ENCODE measurements at places on chromosomes 3 and 15. TPM values are rescaled to one million over a fixed set of nuclear protein-coding genes. Genes with fewer than 3 reads are reported as not detected.

- DNase-seq, result no peak
Observed at GRCh38 chr3:160661660-160662059, 15.3 kb upstream of the ARL14 start.

DNA sequence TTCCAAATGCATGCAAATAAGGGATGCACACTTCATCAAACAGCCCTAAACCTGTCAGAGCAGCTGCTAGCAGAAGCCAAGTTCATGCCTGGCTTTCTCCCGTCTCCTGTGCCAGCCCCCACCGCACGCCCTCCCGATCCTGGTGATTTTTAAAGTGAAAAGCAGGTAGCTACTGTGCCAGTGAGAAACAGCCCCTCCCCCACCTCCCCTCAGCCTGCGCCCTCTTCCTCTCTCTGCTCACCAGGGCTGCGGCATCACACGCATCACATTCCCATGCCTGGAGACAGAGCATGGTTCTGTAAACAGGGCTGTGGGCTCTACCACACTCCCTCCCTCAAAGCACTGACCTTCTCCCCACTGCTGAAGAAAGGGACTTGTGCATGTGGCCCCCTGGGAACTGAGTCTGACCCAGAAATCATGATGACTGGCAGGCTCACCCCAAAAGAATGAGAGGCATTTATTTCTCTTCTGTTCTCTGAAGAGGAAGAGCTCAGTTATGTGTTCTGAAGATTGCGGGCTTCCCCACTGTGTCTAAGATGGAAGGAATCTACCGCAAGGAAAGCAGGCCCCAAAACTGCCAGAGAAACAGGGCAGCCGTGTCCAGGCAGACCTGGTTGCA lies 14.5 kb upstream of the SLC6A1 start:
- DNase-seq, result no peak

- no peak for DNase-seq
Observed at GRCh38 chr3:71066849-71067261, 516.7 kb downstream of the FOXP1 start.

DNA sequence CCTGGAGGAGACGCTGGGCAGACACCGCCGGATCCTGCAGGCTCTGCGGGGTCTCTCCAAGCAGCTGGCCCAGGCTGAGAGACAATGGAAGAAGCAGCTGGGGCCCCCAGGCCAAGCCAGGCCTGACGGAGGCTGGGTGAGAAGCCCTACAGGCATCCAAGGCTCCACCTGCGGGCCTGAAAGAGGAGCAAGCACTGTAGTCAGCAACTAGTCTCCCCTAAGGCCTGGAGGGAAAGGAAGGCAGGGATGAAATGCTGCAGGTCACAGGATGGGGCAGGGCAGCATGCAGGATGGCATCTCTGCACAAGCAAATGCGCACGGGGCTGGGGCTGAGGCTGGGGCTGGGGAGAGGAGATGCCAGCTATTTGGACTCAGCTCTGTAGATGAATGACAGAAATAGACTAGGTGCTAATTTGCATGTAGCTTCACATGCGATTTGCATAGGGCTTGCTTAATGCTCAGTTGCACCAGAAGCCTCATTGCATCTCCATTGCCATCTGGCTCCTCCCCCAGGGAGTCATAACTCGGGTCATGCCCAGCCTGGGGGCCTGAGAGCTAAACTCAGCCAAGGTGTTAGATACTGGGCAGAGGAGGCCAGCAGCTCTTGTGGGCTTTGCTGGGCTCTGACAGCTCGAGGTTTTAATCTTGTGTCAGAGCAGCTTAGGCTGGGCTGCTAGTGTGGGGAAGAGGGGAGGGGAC lies 5.2 kb upstream of the CPLX3 start:
- no peak for DNase-seq

GRCh38 chr15:63422891-63423590 lies 41.4 kb upstream of the CA12 start:
- no peak for DNase-seq

GRCh38 chr3:148625991-148626390 lies 71.7 kb upstream of the AGTR1 start:
- DNase-seq, result no peak

DNA sequence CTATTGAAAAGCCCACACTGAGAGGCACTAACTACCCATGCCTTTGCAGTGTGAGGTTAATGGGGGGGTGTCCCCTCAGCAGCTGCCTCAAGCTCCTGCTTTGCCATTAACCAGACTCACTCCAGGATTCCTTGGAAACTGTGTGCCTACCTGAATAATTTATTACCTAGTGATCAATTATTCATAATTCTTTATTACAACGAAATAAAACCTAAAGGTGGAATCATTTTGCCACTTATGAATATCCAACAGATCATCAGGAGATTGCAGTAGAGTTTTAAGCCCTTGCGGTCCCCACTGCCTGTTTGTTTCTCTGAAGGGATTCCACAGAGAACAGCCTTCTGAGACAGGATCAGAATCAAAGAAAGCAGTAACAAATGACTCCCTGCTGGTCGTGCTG lies 23.3 kb downstream of the NEK11 start:
- DNase-seq, result no peak

DNA sequence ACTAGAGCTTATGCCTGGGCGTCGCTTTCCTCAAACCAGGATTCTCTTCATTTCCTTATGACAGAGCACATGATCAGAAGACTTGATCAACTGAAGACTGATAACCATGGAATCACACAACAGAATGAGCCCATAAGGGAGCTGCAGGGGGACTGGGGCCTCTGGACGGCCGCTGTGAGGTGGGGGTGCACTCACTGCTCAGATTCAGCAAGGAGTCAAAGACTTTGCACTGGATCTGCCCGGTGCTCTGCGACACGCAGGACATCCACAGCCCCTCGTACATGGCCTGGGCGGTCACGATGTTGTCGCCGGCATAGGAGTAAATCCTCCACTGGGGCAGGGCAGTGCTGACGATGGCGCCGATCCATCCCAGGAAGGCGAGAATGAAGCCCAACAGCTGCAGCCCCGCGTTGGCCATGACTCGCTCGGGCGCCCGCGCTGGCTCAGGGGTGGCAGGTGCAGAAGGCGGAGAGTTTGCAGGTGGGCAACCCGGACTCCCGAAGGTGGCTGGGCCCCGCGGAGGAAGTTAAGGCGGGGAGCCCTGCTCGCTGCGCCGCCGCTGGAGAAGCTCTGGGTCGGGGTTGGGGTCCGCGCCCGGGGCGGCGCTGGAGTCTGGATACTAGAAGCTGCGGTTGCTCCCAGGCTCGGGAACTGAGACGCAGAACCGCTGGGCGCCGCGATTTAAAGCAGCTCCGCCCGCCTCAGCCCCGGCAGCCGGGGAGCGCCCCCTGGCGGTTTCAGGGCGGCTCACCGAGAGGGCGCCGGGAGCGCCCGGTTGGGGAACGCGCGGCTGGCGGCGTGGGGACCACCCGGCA lies at the start of gene CLDN1:
TSS of gene CLDN1 (minus strand) at position 658 of the 815 bp plus-strand sequence. CDS start at position 418, 240 bp downstream.
- DNase-seq, result peak; percentile 69

DNA sequence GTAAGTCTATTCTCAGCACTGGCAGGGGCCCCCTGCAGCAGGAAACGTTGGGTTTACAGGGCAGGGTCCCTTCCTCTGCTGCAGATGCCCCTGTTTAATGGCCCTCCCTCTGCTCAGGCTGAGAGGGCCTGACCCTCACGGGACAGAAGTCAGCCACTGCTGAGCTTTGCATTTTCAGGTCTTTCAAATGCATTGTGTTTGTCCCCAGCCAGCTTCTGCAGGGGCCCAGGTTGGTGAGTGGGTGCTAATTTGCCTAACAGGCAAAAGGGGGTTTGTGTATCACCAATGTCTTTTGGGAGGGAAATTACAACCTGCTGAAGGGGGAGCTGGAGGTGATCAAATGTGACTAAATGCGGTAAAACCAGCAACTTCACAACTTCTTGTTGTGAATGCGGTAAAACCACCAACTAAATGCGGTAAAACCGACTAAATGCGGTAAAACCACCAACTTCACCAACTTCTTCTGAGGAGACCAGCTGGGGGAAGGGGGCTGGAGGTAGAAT lies 44.8 kb upstream of the UBE2E1 start:
- DNase-seq, result no peak

Gene GOLGA6D
- total RNA-seq, result not detected

Gene LRRC31
- under 0.01 TPM for total RNA-seq

Gene P2RY13
- 1.6 TPM for total RNA-seq

Gene SOX14
- total RNA-seq, result not detected

All from frontal cortex (tissue), 4 donors.